ENCODE measurements at places on chromosomes 2 and 18. TPM values are rescaled to one million over a fixed set of nuclear protein-coding genes. Genes with fewer than 3 reads are reported as not detected.

GRCh38 chr2:8984157-8984556, 19.3 kb downstream of the MBOAT2 start:
- no peak for DNase-seq

- DNase-seq = no peak
Observed at GRCh38 chr18:60391571-60392226, 19.1 kb upstream of the MC4R start.

The PDE11A gene
- not detected for total RNA-seq

GRCh38 chr2:218648088-218648786, 11.2 kb downstream of the ZNF142 start:
- peak; percentile 45 for DNase-seq

The NCK2 gene
- 35.9 TPM for total RNA-seq

DNA sequence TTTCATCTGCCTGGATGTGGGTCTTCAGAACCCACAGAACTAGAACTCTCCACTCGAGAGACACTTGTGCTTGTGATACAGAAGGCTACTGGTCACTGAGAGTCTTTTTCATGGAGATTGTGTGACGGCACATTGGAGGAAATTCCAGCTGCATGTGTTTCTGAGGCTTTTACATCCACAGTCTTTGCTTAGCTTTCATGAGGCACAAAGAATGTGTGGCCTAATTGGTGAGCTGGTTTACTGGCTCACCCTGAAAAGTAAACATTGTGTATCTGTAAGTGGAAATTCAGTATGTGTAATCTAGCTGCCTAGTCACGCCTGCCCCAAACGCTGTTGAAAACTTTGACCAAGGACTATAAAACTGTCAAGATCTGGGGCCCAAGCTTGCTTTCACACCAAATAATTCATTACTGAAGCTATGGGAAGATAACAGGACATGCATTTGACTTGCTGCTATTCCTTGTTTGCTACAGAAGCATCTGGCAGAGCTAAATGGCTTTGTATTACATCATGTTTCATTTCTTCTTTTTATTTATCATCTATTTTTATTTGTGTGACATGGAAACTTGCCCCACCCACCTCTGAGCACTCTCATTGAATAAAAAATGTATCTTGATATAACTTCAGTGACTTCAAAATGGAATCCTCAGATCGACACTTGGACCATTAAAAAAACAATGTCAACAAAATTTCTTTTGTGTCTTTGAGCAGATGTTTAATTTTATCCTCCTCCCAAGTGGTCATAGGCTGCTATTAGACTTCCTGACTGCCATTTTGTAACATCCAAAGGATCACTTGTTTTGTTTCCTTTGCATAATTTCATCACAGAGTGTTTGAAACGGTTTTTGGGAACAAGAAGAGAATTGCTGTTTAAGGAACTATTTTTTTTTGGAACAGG, 80.2 kb downstream of the EFEMP1 start:
- no peak for DNase-seq

DNA sequence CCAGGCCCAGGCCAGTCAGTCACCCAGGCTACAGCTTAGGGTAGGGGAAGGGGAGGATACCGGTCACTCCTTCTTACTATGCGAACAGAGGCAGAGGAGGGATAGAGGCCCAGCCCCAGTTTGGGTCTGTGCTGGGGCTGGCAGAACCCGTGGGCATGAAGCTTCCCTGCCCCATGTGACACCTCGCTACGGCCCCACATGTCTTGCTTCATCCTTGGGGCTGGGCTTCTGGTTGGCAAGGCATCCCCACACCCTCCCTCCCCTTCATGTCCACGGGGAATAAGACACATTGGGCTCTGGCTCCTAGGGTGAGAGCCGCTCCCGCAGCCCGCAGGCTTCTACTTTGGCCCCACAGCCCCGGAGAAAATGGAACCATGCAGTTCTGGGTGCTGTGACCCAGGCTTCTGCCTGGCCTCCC, 32.4 kb downstream of the HS1BP3 start:
- DNase-seq = no peak

- no peak for DNase-seq
Observed at GRCh38 chr2:213320604-213321003, 36.3 kb downstream of the SPAG16 start.

The IL37 gene
- not detected for total RNA-seq

The LRP1B gene
- total RNA-seq = 2.1 TPM

The HYCC2 gene
- total RNA-seq = 17.3 TPM

GRCh38 chr2:55885127-55885943, 38.2 kb downstream of the EFEMP1 start:
- DNase-seq = no peak

DNA sequence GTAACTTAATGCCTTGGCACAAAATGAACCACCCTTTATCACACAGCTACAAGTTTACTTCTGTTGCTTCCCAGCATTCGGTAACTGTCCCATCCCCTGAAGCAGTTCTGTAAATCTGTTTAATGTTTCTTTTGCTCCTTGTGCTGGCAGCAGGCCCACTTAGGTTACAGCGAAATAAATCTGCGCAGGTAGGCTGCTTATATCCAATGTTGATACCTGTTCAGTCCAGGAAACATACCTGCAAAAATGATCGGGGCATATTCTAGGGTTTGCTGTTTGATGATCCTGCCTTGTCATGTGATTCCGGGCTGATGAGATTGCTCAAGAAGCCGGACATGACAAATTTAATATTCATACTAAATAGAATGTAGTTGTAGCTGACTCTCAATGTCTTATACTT, 23.3 kb downstream of the PELI1 start:
- no peak for DNase-seq

DNA sequence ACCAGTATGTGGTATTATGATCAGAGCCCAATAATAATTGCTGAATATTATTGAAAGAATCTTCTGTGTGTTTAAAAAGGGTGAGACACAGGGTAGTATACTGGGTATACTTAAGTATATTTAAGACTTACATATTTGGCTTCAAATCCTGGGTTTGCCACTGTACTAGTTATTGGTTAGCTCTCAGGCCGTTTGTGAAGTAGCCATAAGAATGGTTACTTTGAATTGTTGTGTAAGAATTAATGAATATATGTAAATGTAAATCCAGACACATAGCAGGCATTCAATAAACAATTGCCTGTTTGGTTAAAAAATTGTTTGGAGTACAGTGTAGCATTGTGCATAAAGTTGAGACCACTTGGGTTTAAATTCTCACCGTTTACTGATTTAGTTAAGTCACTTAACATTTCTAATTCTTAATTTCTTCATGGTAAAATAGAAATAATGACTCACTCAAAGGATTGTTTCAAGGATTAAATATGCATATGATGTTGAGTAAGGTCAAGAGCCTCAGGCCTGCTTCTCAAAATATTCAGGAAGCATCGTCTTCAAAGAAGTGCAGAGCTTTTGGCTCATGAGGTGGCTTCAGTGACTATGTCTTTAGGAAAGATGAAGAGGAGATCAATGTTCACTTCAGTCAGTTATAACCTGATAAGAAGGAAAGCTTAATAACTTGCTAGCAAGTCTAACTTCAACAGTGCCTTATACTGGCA, 207.9 kb upstream of the NT5C1B start:
- no peak for DNase-seq

DNA sequence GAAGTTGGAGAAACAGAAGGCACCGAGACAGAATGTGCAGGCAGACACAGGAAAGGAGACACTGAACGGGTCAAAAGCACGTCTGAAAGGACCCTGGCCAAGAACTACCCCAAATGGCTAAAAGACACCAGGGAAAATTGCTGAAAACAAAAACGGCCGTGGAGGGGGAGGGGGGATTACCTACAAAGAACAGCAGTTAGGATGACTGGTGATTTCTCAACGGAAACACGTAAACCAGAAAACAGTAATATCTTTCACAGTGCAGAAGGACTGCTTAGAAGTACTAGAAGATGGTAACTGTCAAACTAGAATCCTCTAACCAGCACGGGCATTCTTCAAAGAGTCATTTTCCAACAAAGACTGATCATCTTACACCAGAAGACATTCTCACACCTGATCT, 142.6 kb downstream of the HDAC4 start:
- no peak for DNase-seq

DNA sequence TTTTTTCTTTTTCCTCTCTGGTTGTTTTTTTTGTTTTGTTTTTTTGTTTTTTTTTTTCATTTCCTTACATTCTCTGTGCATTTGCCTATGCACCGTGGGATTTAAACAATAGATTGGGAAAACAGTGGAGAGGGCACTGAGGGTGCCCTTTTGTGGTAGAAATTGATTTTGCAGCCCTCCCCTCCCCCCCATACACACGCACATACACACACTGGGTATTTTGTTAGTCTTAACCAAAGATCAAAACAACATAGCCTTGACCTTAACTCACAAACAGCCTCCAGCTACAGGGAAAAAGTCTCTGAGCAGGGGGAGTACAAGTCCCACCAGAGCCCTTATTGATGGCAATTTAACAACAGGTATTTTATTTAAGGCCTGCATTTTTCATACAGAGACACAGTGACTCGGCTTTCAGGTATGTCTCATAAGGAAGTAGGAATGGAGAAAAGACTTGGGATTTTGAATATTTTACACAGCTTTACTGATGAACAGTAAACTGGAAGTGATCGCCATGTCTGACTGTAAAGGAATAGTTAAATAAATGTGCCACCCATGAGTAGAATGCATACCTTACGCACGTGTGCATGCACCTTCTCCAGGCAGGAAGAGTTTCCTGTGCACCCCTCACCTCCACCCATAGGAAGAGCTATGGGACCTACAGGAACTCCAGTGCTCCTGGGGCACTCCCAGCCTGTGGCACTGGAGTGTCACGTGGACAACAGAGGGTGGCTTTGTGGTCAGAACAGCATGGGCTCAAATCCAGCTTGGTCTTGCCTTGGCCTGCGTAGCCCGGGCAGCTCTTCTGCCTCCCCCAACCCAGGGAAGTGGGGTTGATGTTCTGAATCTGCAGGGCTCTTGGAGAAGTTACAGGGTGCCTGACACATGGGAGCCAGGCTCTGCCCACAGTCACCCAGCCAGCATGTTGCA, 266.4 kb downstream of the ANAPC1 start:
- no peak for DNase-seq

The CIDEA gene
- 18.8 TPM for total RNA-seq

The QPCT gene
- total RNA-seq = 4.8 TPM

The ACOXL gene
- not detected for total RNA-seq

DNA sequence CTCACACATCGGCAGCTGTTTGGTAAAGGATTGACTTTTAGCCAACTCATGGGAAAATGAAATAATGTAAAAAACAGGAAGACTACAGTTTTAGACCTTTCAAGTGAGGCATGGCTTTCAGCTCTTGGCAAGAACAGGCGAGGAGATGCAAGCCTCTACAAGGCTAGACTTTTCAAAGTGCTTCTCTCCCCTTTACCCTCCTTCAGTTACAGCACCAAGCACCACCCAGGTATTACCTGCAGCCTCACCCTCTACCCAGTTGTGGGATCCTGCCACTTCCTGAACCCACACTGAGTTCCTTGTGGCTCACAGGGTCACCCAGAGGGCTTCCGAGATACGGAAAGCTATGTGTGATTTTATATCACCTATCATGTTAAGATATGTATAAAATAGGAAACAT, 14.7 kb downstream of the UGT1A10 start:
- DNase-seq = no peak

DNA sequence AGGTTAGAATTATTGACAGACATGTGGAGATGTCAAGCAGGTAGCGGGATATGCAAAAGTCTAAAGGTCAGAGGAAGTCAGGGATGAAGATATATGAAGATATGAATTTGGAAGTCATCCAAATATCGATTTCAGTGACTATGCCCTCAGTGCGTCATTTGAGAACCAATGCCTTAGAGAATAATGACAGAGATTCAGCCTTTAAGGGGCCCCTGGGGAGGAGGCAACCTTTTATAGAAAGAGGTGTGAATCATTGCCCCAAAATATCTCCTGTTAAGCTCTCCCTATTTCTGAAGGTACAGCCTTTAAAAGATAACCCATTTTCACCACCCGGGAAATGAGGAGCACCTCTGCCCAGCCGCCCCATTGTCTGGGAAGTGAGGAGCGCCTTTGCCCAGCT, 223.4 kb downstream of the NCKAP5 start:
- DNase-seq = no peak

- no peak for DNase-seq
Observed at GRCh38 chr2:222722327-222722946, 51.0 kb downstream of the MOGAT1 start.

- peak; percentile 17 for DNase-seq
Observed at GRCh38 chr2:104412384-104412783, 441.5 kb upstream of the POU3F3 start.

- no peak for DNase-seq
Observed at GRCh38 chr2:215660687-215661086, 224.8 kb upstream of the FN1 start.

- DNase-seq = no peak
Observed at GRCh38 chr2:227154986-227155774, 8.8 kb downstream of the COL4A4 start.

The UPP2 gene
- not detected for total RNA-seq

The MCEE gene
- total RNA-seq = 12.9 TPM

- DNase-seq = no peak
Observed at GRCh38 chr18:26417190-26417589, 131.2 kb downstream of the KCTD1 start.

GRCh38 chr2:915979-916378, 34.7 kb upstream of the SNTG2 start:
- DNase-seq = no peak

The UGT1A3 gene
- not detected for total RNA-seq

DNA sequence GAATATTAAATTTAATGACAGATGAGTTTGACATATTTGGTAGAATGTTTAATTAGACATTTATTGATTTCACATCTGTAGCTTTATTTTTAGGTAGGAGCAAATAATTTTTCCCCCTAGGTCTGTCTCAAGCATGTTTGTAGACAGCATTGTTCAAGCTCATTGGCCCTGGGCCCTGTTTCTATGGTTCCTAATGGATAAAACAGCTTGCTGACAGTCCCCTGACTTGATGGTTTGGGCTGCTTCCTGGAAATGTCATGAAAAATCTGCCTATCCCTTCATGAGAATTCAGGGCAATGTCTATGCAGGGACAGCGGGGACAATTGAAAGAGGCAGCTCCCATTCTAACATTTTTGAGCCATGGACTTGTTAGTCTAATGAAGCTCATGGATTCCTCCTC, 14.6 kb upstream of the MEP1B start:
- no peak for DNase-seq

All from tibial nerve (tissue), 4 donors.